ENCODE measurements at places on chromosomes 6 and 20.

GRCh38 chr6:136950436-136951126 lies 28.5 kb downstream of the SLC35D3 start:
- no peak for DNase-seq

GRCh38 chr6:31473780-31474761 lies 23.9 kb upstream of the MICB start:
- no peak for DNase-seq

DNA sequence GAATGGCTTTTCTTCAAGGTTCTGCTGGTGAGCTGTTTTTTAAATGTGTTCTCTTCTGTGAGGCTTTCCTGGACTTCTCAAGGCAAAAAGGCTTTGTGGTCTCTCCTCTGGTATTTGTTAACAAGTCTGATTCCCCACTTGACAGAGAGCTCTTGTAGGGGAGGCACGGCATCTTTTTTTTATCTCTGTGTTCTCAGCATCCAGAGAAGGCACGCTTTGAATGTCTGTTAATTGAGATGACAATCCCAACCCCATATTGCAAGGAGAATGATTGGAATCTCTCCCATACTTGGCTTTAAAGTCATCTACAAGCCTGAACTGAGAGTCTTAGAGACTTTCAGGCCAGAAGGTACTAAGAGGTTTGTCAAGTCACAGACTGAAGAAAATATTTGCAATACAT lies 22.6 kb downstream of the EDN1 start:
- no peak for DNase-seq

DNA sequence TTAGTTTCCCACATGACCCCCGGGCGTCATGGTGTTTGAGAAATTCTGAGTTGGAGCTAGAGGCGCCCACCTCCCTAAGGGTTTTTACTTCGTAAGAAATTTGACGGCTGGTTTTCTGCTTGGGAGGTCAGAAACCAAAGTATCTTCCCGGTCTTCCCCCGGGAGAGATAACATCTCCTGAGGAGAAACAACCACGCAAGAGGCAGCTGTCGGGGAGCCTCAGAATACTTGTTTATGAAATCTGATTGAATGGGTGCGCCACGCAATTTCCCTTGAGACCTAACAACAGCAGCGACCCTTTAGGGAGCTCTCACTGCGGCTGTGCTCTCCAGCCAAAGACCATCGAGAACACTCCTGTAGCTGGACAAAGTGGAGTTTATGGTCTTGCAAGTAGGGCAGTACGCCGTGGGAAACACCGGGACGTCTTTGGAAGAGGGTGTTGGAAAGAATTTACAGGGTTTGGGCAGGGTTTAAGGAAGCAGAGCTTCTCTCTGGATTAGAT lies 608 bp upstream of the EIF2S2 start:
- DNase-seq = no peak

DNA sequence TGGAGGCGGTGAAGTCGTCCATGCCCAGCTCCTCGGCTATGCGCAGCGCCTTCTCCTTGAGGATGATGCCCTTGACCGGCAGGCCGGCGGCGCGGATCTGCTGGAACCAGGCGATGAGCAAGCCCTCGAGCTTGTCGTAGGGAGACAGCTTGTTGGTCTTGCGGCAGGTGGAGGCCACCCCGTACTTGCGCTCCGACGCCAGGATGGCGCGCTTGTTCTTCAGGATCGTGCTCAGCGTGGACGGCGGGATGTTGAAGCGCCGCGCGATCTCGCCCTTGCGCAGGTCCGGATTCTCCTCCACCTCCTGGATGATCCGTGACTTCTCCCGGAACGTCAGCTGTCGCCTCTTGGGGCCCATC lies 435 bp downstream of the CENPB start:
- DNase-seq = no peak
